K562 (cell line): ENCODE measurements at places on chromosomes 3 and 15.

DNA sequence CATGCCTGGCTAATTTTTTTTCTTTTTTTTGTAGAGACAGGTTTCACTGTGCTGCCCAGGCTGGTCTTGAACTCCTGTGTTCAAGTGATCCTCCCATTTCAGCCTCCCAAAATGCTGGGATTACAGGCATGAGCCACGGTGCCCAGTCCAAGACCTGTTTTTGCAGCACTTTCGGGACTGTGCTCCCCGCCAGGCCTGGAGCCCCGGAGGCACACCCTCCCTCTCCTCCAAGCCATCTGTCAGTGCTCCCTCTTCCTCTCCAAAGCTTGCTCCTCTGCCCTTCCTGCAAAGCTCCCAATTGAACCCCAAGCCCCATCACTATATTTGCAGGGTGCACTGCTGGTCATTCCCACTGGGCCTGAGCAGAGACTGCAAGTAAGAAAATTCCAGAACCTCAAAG is 98.1 kb downstream of the CORO2B start:
- no peak for DNase-seq

GRCh38 chr15:63114465-63114864 is 7.2 kb upstream of the LACTB start:
- DNase-seq: no peak

DNA sequence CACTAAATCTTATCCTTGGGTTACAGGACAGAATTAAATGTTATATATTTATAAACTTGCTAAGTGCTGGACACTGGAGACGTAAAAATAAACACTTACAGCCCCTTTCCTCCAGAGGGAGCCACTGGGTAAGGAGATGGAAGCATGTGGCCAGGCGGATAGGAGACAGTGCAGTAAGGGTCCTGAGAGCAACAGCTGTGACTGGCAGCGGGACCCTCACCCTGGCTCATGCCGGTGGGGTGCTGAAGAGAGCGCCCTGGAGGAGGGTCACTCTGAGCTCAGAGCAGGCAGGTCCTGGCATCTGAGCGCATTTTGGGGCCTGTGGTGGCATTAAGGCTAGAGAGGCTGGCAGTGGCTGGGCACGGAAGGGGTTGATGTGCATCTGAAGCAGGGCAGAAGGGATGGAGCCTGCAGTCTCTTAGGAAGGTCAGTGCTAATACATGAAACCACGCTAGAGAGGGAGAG is 16.0 kb downstream of the SEC61A1 start:
- peak; percentile 47 for DNase-seq

GRCh38 chr3:178263236-178263916 is 272.9 kb upstream of the KCNMB2 start:
- peak; percentile 34 for DNase-seq

DNA sequence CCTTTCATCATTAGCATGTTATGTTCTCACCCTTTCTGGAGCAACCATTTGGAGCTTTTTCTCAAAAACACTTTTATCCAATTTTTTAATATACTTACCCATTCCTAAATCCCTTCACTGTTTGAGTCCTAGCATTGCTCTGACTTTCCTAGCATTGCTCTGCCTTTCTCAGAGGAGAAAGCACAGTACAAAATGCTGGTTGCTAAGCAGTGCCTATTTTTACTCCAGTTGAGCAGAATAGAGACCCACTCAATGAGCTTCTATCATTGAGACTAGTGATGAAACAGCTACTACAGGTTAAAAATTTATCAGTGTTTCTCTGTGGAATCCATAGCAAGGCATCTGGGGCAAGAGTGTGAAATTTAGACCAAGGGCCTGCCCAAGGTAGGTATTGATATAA is 21.8 kb upstream of the IL1RAP start:
- no peak for DNase-seq

DNA sequence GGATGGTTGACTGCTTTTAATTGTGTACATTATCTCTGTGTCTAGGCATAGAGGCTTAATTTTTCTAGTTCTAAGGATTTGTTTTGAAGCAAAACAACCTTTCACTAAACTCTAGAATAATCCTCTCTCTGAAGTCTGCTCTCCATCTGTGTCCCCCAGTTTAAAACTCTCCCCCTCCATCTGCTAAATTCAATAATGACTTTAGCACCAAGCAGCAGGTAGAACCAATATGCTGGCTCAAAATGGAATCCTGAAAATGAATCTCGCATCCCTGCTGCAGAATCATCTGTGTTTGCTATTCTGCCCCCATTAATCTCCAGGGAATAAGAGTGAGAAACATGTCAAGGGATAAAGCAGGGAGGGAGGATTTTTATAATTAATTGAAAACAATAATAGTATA is 111.8 kb downstream of the TUSC7 start:
- no peak for DNase-seq

GRCh38 chr15:65082303-65082953 is 5.9 kb downstream of the KBTBD13 start:
- no peak for DNase-seq

DNA sequence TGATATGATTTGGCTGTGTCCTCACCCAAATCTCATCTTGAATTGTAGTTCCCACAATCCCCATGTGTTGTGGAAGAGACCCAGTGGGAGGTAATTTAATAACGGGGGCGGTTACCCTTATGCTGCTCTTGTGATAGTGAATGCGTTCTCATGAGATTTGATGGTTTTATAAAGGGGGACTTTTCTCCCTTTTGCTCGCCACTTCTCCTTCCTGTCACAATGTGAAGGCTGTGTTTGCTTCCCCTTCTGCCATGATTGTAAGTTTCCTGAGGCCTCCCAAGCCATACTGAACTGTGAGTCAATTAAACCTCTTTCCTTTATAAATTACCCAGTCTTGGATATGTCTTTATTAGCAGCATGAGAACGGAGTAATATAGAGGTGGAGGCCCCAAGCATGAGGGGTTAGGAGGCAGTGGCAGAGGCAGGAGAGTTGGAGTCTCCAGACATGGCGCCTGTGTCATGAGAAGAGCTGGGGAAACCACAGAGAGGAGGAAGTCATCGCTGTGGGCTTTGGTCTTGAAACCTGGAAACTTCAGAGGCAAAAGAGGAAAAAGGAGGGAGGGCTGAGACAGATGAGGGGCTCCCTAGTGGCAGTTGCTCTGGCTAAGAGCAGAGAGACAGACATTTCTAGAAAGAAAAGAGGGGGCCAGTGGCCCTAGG is 107.8 kb upstream of the VEPH1 start:
- DNase-seq: no peak

GRCh38 chr3:42095540-42095939 is 4.4 kb downstream of the TRAK1 start:
- DNase-seq: no peak

- no peak for DNase-seq
These were observed 1114.0 kb upstream of the GBE1 start for GRCh38 chr3:82875401-82875800.

GRCh38 chr3:98807561-98807960 is 44.4 kb downstream of the ST3GAL6 start:
- no peak for DNase-seq

- DNase-seq: no peak
These were observed 511.9 kb downstream of the PYDC2 start for GRCh38 chr3:191972714-191973398.

GRCh38 chr15:97972366-97972765 is 11.9 kb downstream of the ARRDC4 start:
- no peak for DNase-seq

DNA sequence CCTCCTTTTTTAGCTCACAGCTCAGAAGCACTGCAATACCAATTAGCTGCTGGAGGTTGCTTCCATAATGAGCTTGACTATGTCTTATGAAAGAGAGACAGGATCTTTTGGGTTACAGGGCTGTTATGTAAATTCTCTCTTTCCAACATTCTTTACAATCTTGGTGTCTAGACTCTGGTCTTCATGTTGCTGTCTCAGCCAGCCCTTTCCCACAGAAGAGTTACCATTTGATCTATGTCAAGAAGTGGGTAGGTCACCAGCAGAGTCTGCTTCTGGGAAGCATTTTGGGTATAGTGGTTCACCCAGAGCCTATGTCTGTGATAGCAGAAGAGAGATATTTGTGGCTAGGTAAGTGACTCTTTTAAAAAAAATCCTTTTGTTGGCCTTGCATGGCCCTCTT is 234.5 kb downstream of the SATB1 start:
- no peak for DNase-seq
